H7 (cell line): ENCODE measurements at places on chromosomes 5 and 9. TPM values are rescaled to one million over a fixed set of nuclear protein-coding genes. Genes with fewer than 3 reads are reported as not detected.

GRCh38 chr5:97096191-97096590 is 46.2 kb downstream of the LIX1 start:
- no peak for DNase-seq

GRCh38 chr5:179509239-179509638 is 41.1 kb upstream of the RUFY1 start:
- DNase-seq: no peak

- no peak for DNase-seq
Measured at GRCh38 chr9:91395106-91395552, 28.5 kb downstream of the NFIL3 start.

- peak; percentile 24 for DNase-seq
Measured at GRCh38 chr5:57338068-57338867, 144.3 kb downstream of the ACTBL2 start.

GRCh38 chr5:24365406-24365805 is 279.4 kb downstream of the CDH10 start:
- no peak for DNase-seq

DNA sequence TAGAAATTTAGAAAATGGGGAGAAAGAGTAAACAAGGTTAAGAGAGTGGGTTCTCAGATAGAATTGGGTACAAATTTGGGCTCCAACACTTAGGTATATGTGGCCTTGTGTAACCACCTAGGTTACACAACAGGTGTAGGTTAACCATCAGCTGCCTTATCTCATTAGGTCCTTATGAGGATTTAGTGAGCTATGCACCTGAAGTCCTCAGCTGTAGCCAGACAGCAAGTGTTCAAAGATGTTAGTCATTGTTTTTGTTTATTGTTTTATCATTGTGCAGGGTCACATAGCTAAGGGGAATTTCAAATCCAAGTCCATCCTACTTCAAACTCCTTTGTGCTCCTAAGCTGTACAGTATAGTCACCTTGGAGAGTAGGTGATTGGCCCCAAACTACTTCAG is 970 bp upstream of the TRIM32 start:
- no peak for DNase-seq

GRCh38 chr9:14030375-14031059 is 283.4 kb downstream of the NFIB start:
- DNase-seq: no peak

DNA sequence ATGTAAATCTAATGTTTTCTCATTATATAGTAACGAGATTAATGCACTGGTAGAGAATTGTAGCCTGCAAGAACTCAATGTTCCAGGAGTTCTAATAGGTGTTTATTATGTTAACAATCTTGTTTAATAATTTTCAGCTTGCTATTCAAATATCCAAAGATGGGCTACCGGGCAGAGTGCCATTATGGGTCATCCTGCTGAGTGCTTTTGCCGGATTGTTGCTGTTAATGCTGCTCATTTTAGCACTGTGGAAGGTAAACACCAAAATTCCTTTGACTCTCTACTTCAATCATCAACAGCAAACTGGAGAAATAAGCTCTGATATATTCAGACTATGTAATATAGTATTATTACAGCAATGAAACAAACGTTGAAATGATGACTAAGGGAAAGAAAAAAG is 41.9 kb upstream of the ITGA2 start:
- no peak for DNase-seq

- DNase-seq: no peak
Measured at GRCh38 chr9:106481013-106481609, 381.9 kb upstream of the ZNF462 start.

GRCh38 chr5:135364421-135365262 is 34.4 kb downstream of the MACROH2A1 start:
- no peak for DNase-seq

DNA sequence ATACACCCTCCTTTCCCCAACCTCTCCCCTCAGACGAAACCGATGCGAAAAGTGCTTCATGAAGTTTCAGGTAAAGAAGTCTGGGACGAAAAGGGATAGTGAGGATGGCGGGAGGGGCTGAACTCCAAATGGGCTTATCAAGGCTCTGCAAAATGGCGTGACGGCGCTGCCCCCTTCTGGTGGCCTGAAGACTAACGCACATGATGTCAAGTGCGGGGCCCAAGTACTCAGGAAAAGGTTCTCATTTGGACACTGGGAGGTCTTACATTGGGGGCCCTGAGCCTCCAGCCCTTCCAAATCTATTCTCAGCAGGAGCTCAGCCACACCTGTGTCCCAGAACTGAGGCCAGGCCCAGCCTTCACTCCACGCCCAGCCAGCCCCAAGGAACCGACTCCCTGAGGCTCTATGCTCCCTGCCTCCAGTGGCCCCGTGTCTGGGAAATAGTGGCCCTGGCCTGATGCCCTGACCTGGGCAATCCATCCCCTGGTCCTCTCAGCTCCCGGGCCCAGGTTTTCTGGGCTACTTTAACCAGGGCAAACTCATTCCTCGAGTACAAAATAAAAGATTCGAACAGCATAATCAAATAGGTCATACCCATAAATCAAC is 119.9 kb downstream of the KCNIP1 start:
- peak; percentile 88 for DNase-seq

The CDKN2AIPNL gene
- 109 and 123 TPM in 2 replicates for total RNA-seq

The LHX2 gene
- 0.33 and 0.87 TPM in 2 replicates for total RNA-seq

The ALG2 gene
- 32.6 and 35.2 TPM in 2 replicates for total RNA-seq

The ENTREP1 gene
- 7.5 and 8.6 TPM in 2 replicates for total RNA-seq

The PTGES gene
- 0.69 and 1.2 TPM in 2 replicates for total RNA-seq

The SPAG8 gene
- total RNA-seq: 0.15 and 0.55 TPM in 2 replicates

The CCDC187 gene
- 0.04 TPM in 1 of 2 replicates, not detected in the other for total RNA-seq

The GZMA gene
- total RNA-seq: not detected in 2 replicates

The RARS1 gene
- 104 and 122 TPM in 2 replicates for total RNA-seq
